ENCODE measurements at places on chromosomes 6 and 20.
A peak's percentile ranks its signal among the peaks of the same experiment; 100 is the strongest.

GRCh38 chr6:27514906-27515495 is 42.1 kb upstream of the ZNF184 start:
- DNase-seq: no peak

DNA sequence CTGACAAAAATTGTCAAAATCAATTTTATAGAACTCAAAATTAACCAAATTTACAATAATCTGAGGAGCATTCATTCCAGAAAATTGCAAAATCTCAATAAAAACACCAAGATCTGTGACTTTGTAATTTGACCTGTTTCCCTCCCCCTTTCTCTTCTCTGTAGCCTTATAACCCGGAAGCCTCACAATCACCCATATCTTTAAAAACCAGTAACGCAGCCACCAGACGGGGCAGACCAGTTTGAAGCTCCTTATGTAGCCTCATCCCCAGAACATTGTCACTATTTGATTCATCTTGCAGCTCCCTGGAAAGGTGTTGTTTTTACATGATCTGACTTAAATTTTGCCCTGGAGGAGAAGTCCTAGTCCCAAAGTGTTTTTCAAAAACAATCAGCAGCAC is 27.5 kb upstream of the TGM6 start:
- no peak for DNase-seq

- DNase-seq: no peak
Observed at GRCh38 chr6:166611631-166612030, 15.4 kb downstream of the RPS6KA2 start.

- no peak for DNase-seq
Observed at GRCh38 chr6:30748851-30749540, 4.6 kb upstream of the IER3 start.

DNA sequence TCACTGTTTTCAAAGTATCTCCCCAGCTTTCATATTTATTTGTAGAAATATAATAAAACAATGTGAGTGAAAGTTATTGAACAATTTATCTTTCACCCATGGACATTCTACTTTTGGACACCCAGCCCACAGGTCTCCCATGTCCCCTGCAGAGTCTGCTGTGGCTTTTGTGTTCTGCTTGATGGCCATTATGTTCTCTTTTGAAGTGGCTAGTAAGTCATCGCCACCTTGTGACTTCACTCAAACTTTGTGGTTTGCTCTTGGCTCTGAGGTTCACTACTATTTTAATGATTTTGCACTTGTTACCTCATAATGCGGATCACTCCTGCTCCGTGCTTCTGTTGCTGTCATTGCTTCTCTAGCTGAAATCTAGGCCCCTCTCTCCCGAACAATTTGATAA is 10.2 kb upstream of the DEFB113 start:
- no peak for DNase-seq

GRCh38 chr6:162866656-162867055 is 138.9 kb downstream of the PACRG start:
- DNase-seq: no peak

- DNase-seq: no peak
Observed at GRCh38 chr6:33197431-33198048, 2.9 kb downstream of the RXRB start.

DNA sequence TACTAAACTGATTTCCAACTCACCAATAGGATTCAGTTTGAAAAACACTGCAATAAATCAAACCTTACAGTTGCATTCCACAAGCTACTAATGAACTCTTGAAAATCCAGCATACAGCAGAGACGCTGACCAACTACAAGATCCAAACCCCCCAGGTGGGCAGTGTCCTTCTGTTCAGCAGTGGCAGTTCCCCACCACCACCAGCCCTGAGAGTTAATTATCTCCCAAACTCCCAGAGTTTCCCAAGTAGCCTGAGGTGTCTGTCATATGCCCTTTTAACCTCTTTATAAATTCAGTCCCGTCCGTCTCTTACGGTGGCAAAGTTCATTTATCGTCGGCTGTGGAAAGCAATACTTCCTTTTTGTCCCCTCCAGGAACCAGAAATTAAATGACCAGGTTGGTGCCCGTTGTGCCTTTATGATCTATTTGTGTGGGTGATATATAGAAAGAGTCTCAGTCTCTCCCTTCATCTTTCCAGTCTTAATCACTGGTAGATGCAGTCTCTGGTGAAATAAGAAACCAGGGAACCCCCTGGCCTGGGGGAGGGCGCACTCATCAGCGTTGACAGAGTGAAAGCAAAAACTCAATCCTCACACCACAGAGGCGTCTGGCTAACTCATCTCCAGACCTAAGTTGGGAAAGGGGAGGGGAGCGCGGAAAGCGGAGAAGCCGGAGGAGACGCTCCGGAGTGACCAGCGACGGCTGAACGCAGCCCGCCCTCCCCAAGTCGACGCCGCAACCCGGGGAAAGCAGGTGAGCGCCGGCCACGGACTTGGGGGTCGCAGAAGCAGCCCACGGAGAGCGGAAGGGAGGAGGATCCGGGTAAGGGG is 717 bp downstream of the MRPL14 start:
- DNase-seq: peak; percentile 39

DNA sequence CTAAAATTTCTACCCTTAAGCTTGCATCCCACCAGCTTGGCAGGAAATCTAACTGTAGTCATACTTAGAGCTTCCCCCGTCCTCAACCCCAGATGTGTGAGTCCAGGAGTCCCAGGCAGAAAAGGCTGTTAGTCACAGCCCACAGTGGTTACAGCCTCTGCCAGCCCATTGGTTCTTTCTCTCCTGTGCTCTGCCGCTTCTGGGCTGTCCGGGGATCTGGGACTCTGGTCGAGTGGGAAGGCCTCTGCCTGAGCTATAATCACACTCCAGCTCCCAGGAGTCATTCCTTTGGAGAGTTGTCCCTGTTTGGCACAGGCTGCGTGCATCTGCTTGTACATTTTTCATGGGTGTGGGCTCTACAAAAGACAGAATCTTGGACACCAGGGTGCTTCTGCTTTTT is 45.6 kb upstream of the FYN start:
- DNase-seq: no peak

GRCh38 chr6:106450653-106451052 is 90.1 kb downstream of the CRYBG1 start:
- no peak for DNase-seq

GRCh38 chr6:20870021-20870420 is 335.8 kb downstream of the CDKAL1 start:
- no peak for DNase-seq

DNA sequence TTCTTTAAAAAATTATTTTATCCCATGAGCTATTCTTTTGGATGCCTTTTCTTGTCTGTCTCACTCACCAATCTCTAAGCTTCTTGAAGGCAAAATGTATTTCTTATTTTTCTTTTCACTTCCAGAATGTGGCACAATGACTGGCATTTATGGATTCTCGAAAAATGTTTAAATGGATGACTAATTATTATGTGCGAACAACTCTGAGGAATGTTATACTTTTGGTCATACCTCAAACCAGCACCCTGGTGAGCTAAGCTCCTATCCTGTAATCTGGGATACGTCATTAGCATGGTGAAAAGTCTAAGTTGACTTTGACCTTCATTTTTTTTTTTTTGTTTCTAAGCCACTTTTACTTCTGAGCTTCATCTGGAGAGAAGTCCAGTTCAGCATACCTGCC is 214.0 kb upstream of the CEP162 start:
- no peak for DNase-seq

GRCh38 chr6:16706911-16707783 is 54.1 kb downstream of the ATXN1 start:
- no peak for DNase-seq

DNA sequence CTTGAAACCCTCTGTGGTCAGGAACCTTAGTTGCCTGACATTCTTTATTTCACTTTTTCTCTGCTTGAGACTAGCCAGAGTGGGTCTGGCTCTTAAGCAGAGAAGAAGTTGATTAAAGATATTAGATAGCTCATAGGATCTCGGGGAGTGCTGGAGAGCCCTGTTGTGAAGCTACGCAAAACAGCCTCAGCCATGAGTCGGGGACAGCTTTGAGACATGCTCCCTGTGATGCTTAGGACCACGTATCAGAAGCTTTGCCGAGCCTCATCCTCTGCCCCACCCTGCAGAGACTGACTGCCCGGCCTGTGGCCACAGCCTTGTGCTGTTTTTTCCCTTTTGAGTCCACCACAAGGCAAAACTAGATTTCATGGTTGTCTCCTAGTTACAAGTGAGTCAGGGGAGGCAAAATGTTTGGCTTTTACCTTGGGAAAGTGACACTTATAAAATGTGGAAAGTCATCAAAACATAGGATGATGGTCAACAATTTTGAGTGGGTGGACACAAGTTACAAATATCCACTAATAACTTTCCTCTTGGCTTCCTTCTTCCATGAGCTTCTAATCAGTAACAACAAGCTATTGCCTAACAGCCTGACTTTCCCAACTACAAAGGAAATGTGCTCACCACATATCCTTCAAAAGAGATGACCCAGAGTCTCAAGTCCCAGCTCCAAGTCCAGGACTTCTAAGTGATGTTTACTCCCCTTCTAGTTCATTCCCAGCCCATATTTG is 108.4 kb downstream of the JAG1 start:
- DNase-seq: no peak

DNA sequence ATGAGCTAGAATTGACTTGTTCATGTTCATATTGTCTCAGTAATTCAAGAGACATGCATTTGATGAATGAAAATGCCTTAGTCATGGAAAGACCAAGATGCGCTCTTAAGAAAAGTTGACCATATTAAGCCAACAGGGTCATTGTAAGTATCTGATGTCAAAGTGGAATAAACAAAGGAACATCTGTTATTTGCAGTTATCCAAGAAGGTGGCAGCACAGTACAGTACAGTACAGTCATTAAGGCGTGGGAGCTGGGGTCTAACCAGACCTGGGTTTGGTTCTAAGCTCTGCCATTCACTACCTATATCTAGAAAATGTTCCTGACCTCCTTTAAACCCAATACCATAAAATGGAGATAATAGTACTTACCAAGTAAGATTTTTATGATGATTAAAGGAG is 178.1 kb downstream of the BACH2 start:
- DNase-seq: no peak

DNA sequence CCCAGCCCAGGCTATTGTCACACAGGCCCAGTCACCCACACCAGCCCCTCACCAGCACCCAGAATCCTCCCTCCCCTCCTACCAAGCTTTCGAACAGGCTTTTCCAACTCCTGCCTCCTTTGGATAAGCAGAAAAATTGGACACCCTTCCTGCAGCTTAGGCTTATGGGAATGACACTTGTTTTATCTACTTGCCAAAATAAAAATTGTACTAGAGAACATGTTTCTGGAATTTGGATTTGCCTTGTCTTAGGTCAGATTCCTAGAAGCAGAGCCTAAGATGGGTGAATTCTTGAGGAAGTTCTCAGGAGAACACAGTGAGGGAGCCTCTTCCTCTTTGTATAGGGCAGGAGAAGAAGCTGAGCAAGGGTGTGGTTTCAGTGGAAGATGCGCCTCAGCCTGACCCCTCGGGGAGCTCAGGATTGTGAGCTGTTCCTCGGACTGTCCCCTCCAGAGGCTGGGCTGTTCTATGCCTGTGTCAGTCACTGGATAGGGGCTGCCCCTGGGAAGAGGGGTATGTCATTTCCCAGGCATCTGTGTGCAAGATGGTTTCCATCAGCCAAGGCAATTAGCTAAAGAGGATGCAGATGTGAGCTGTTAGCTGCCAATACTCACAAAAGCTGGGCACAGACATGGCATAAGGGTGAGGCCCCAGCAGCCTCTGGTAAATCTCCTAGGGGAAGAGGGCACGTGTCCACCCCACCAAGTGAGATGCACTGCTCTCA is 33.9 kb downstream of the ITPR3 start:
- DNase-seq: no peak

- no peak for DNase-seq
Observed at GRCh38 chr6:122114717-122115116, 284.7 kb upstream of the HSF2 start.

GRCh38 chr20:571754-572441 is 28.3 kb upstream of the CSNK2A1 start:
- DNase-seq: no peak
